Naive thymus-derived CD8-positive, alpha-beta T cell (primary cell): ENCODE measurements at places on chromosomes 2 and 18. TPM values are rescaled to one million over a fixed set of nuclear protein-coding genes. Genes with fewer than 3 reads are reported as not detected.

PRSS56 gene
- total RNA-seq, result not detected

TEKT4 gene
- total RNA-seq, result not detected

SPEG gene
- 22.5 TPM for total RNA-seq

PIGN gene
- total RNA-seq, result 25.7 TPM

IL1RL1 gene
- not detected for total RNA-seq

INSIG2 gene
- 25.6 TPM for total RNA-seq

LOXHD1 gene
- 0.39 TPM for total RNA-seq

DNA sequence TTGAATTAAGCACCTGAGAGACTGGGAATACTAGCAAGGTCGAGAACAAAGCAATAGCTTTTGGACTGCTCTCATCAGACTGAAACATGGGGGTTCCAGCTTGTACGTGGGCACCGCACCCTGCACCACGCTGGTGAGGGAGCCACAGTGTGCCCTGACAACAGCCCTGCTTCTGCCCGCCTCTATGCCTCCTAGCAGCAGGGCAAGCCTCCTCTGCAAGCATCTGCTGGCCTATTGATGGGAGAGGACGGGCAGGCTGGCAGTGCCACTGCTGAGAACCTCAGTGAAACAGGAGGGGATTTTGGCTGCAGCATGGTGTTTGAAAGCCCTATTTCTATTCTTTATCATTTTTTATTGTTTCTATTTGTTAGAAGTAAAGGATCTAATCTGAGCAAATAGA is 146.1 kb upstream of the OTOS start:
- DNase-seq, result no peak

DNA sequence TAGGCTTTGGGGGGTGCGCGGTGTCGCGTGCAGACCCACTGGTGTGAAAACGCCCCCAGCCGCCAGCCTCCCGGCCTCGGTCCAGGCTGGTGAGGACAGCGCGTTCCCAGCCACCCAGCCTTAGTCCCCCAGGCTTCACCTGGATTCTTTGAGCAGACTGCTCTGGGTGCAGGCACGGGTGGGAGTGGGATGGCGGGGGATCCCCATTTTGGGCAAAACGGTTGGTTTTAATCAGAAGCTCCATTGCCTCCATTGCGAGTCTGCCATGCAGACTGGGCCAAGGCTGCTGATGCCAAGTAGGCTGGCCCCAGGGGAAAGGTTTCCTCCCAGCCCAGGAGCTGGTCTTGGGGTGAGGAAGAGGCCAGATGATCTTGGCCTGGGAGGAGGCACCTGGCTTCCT is 445 bp downstream of the MLPH start:
- no peak for DNase-seq

- peak; percentile 13 for DNase-seq
Measured at GRCh38 chr2:54708584-54709335, 14.7 kb upstream of the EML6 start.

DNA sequence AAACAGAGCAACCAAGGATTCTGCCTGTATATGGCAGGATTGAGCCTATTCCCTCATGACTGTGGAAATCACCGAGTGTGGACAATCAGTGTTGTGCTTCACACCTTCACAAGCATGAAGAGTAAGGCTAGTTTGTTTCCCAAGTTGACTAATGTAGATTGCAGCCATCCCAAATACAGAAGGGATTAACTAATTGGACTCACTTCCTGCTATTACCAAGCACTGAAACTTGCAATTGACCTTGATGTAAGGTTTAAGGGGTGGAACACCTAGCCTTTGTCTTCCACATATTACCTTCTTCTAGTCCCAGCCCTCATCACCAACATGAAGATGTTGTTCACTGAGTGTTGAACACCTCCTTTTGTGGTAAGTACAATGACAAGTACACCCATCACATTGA is 120.9 kb upstream of the RND3 start:
- DNase-seq, result no peak

DNA sequence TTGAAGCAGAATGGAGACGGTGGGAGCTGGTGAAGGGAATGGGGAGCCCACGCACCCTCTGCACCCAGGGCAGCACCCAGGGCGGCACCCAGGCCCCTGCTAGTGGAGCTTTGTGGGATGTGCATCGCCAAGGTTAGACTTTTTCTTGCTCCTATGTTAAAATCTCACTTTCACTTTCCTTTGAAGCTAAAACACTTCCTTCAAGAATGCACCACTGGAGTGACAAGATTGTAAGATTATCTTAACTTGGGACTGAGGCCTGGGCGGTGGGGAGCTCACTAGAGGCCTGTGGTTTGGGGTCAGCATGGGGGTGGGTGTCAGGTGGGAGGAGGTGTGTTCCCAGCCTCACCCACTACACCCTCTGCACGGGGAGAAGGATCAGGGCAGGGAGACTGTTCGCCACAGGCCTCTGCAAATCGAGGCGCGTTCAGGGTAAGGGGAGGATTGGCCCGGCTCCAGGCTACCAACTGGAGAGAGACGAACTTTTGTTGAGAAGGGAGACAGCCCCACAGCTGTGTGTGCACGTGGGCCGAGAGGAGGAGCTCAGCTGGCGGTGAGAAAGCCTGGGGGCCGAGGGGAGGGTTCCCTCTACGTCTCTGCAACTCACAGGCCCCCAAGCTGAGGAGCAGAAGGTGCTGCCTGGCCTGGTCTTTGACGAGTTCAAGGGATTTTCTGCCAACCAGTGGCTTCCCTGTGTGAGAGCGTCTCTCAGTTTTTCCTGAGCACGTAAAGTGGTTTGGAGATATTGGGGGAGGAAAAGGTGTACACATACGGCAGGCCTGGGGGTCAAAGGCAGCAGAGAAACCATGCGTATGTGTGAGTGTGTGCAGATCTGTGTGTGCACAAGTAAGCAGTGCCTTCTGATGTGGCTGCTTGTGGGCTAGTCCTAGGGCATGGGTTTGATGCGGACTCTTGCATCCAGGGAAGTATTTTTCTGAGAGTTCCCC is 147.7 kb downstream of the KLHL29 start:
- DNase-seq, result peak; percentile 65

DNA sequence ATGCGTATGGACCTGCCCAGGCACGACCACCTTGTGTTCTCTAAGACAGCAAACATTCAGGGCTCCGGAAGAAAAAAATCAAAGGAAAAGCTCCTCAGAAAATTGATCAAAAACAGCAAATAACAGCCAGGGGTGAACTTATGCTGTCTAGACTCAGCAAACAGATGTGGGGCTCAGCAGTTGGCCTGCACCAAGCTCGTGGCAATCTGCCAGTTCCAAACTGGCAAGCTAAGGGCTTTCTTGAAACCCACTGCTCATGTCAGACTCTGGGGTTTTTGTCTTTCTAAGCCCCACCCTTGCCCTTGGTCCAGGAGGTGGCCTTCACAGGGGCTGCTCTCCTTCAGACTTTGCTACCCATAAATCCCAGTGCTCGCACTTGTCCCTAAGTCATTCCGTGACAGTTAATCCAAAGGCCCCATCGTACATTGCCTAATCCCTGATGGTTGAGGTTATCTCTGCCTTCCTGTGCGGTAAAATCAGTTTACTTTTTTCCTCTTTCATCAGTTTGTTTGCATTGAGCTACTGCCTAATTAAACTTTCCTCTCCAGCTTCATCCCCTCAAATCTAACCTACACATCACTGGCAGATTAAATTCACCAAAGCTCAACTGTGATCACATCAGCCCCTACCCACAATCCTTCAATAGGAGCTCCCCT is 408.0 kb downstream of the LRATD1 start:
- no peak for DNase-seq

DNA sequence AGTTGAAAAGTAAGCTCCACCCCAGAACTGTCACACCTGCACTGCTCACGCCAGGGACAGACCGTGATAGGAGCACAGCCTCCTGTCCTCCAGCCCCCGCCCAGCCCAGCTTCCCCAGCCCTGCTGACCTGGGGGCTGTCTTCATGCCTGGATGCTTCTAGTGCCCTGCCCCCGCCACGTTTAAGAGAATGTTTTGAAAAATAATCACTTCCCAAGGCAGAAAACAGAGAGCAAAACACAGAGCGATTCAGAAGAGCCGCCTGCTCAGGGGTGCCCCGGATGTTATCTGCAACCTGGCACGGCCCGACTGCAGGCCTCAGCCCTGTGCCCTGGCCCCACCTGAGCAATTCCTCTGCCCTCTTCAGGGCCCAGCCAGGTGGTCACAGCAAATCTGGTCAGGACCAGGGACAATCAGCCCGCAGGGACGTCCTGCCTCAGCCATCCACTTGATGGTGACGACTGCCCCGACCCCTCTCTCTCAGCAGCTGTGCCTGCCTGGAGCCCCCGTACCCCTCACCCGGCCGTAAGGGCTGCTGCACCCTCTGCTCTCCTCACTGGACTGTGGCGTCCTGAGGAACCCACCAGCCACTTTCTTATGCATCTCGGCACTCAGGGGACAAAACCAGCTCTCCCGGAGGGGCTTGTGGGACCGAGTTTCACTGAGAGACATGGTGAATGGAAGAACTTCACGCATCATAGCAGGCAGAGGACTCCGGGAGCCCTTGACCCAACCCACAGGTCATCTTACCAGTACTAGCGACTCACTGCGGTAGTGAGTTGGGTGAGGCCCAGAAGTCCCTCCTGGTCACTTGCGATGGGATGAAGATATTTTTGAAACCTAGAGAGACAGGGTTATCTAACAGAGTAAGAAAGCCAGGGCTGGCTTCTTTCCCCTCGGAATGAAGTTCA is 30.2 kb downstream of the ADI1 start:
- no peak for DNase-seq

DNA sequence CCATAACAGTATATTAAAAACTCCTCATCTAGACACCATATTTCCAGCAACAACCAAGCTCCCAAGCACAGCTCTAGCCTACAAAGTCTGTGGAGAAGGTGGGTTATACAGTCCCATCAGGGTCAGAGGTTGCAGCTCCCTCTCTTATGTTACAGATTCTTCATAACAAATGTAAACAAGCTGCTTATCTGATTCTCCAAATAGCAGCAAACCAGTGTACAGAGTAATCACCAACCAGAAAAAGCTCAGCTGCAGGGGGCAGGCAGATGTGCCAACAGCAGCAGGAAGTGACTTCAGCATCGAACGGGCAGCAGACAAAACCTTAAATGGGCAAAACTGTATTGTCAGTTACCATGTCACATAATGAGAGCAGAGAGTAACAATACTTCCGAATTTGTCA is 52.9 kb upstream of the NABP1 start:
- peak; percentile 29 for DNase-seq

DNA sequence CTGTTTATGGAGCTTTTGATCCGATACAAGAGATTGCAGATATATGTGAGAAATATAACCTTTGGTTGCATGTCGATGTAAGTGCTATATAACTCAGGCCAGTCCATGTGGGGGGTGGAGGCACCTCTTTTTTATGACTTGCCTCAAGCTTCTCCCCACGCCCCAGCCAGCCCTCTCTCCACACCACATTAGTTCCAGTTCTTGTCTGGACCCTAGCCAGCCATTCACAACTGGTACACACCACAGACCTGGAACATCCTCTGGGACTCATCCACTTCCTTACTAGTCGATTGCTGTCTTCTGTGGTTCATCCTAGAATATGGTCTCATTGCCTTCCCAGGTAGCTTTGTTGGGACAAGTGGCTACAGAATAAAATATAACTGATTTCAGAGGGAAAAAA is 31.0 kb downstream of the GAD1 start:
- no peak for DNase-seq

DNA sequence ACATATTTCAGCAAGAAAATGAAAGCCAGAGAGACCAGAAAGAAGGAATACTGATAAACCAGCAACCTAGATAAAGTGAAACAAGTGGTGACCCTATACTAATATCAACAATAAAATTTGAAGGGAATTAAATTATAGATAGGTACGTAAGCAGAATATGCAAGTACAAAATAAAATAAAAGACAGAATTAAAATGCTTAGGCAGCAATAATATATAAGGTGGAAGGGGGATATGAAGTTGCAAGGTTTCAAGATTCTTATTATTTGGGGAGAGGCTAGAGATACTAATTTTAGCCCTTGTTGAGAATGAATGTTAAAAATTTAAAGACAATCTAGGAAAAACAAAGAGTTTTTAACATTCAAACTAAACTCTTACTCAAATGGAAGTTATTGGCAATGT is 39.6 kb downstream of the HDLBP start:
- no peak for DNase-seq

- no peak for DNase-seq
Measured at GRCh38 chr2:100482741-100483140, 12.5 kb downstream of the NMS start.

- DNase-seq, result peak; percentile 64
Measured at GRCh38 chr2:437756-438393, 150.0 kb upstream of the ALKAL2 start.

GRCh38 chr2:7419814-7420311 is 502.7 kb downstream of the RNF144A start:
- no peak for DNase-seq

DNA sequence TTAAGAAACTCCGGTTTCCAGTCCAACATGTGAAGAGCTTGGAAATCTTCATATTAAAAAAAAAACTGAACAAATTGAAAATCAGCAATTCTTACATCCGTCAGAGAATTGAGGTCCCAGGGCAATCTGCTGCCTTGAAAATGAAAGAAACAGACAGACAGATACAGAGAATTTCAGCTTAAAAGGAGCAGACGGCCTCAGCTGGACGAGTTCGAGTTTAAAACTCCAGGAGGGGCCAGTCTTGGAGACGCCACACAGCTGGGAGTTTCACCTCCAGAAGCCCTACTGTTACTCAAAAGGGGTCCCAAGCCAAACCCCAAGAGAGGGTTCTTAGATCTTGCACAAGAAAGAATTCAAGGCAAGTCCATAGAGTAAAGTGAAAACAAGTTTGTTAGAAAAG is 226.5 kb upstream of the ARL4C start:
- no peak for DNase-seq

DNA sequence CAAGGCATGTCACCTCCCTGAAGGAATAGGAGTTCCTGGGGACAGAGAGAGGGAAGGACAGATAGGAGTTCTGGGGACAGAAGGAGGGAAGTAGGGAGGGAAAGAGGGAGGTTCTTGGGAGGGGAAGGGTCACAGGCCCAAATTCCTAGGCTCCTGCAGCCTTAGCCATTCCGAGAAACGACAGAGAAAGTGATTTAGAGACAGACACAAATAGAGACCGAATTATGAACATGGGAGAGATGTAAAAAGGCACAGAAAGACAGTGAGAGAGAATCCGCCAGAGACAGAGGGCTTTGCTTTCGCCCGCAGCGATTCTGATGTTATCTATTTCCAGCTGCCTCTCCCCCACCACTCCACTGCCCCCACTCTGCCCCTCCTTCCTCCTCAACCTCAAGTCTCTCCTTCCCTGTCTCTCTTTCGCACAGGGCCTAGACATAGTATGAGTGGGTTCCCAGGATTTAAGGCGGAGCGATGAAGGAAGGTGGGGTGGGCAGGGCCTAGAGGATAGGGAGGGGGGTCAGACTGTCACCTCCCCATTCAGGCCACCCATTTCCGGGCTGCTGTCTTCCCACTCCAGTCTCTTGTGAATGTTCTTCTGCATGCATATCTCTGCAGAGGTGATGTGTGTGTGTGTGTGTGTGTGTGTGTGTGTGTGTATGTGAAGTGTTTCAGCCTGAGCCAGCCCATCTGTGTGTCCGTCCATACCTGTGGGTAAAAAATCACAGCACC is 3.3 kb upstream of the WNT6 start:
- DNase-seq, result no peak

- DNase-seq, result no peak
Measured at GRCh38 chr2:232533944-232534710, 5.4 kb upstream of the CHRNG start.

- no peak for DNase-seq
Measured at GRCh38 chr2:174585146-174585545, 12.5 kb downstream of the WIPF1 start.

GRCh38 chr18:44727291-44727690 is 46.6 kb downstream of the SETBP1 start:
- DNase-seq, result no peak
